ENCODE measurements at places on chromosomes 16 and 17. TPM values are rescaled to one million over a fixed set of nuclear protein-coding genes. Genes with fewer than 3 reads are reported as not detected.

PITPNM3 gene
- 0.61 TPM for total RNA-seq

DRC3 gene
- total RNA-seq = 1.6 TPM

CES1 gene
- total RNA-seq = 0.36 TPM

GPRC5B gene
- 0.65 TPM for total RNA-seq
